CD8-positive, alpha-beta T cell (primary cell): ENCODE measurements at places on chromosomes 4 and X.

GRCh38 chr4:109191216-109191615 is 111.2 kb downstream of the COL25A1 start:
- no peak for DNase-seq

- DNase-seq = no peak
These were observed 104.1 kb downstream of the KLHL4 start for GRCh38 chrX:87621697-87622096.

- DNase-seq = no peak
These were observed 186.7 kb upstream of the FAT1 start for GRCh38 chr4:186910385-186910784.

- DNase-seq = no peak
These were observed 248.6 kb upstream of the ETNPPL start for GRCh38 chr4:109011241-109012026.

- no peak for DNase-seq
These were observed 168.1 kb downstream of the FAT4 start for GRCh38 chr4:125482822-125483221.

DNA sequence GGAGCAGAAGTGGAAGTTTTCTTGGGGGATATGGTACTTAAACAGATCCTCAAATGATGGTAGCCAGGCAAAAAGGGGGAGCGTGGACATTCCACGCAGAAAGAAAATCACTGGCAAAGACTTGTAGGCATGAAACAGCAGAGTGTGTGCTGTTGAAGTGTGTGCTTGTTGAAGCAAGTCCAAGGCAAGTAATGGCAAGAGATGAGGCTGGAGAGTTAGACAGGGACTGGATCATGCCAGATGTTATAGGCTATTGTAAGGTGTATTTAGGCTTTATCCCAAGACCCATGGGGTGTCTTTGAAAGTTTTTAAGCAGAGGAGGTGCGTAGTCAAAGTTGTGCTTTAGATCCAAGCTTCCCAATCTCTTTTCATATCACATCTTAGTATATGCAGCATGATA is 124.5 kb downstream of the MBNL3 start:
- DNase-seq = no peak

DNA sequence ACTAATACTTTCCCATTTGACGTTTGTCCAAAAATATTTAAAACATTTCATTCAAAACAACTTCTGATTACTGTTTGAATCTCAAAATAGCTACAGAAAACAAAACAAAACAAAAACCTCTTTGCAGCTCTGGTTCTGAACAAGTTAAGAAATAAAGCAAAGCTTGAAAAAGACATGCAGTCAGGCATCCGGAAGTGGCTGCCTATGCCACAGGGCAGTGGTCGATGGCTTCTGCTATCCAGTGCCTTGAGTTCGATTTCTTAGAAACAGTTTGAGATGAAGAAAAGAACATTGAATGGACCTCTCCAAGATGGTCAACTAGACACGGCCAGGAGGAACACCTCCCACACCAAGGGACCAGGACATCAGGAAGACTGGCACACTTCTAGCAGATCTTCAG is 125.3 kb downstream of the SCFD2 start:
- no peak for DNase-seq

DNA sequence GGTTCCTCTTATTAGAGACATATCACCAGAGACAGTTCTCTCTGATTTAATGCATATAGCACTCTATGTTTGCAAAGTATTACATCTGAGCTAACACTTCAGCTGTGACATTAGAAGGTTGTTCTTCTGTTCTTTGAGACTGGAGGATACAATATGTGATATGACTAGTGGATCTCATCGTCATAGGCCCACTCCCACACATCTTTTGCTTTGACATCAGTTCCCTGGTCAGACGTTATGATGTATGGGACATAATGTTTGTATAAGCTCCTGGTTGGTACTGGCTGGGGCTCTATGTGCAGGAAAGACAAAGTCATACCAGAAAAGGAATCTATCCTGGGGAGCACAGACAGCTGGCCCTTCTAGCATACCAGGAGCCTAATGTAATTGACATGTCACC is 57.7 kb upstream of the MAML3 start:
- no peak for DNase-seq

GRCh38 chr4:187944179-187944578 is 51.4 kb upstream of the ZFP42 start:
- DNase-seq = no peak

DNA sequence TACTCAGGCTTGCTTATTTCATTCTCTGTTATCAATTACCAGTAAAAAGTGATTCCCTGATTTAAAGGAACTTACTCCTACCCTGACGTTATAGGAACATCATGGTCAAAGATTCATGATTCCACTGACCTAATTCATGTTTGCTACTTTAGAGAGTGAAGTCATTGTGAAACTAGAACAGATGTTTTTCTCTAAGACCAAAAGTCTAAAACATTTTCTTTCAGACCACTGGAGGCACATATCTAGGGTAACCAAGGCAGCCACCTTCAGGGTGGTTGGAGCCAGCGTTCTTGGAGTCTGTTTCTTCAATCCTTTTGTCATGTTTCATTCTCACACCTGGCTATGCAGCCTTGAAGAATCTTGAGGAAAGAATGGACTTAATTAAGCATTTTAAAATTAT is 77.8 kb downstream of the GALNTL6 start:
- no peak for DNase-seq
